ENCODE measurements at places on chromosomes 2 and 18. TPM values are rescaled to one million over a fixed set of nuclear protein-coding genes. Genes with fewer than 3 reads are reported as not detected.

DNA sequence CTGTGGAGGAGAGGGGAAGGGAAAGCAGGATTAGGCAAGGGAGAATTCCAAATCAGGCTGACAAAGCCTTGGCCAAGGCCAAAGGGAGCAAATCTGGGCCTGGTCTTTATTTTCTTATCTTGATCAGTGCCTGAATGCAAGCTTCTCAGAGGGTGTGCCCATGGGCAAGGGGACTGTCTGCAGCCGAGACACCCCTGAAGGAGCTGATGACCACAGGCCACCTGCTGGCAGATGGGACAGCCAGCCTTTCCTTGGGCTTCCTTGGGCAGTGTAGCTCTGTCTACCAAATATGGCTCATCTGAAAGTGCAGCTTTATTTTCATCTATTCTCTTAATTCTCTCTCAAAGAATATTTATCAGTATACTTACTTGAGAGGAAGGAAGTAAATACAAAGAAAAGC lies 117.0 kb downstream of the PKP4 start:
- no peak for DNase-seq

GRCh38 chr2:54977149-54977548 lies 73.1 kb downstream of the RTN4 start:
- DNase-seq = no peak

DNA sequence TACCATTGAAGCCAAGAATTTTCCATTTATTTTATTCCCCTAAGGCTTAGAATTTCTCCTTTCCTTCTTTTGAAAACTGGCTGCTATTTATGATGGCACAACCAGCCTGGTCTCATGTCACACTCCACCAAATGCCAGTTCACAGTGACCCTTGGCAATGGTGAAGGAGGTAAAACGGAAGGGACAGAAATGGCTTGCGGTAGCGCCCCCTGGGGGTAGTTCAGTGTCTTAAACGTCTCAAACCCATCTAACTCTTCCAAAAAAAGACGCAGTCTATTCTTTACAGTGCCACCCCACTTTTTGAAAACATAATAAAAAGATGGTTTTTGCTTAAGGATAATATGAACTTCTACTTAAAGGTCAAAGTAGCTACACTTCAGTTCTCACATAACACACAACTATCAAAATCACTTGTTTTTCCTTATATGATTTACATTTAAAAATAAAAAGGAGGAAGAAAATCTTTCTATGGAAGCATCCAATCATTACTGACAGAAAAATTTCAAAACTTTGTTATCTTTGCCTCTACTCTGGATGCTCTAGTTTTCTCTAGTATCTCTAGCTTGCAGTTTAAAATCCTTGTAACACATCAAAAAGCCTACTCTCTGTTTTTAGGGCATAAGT lies 28.0 kb downstream of the PNO1 start:
- peak; percentile 59 for DNase-seq

Gene MPP4
- not detected for total RNA-seq

GRCh38 chr18:8525692-8526091 lies 83.5 kb upstream of the RAB12 start:
- DNase-seq = peak; percentile 61

Gene ITGB6
- not detected for total RNA-seq

- DNase-seq = peak; percentile 31
Observed at GRCh38 chr2:239928391-239929350, 96.5 kb downstream of the NDUFA10 start.

DNA sequence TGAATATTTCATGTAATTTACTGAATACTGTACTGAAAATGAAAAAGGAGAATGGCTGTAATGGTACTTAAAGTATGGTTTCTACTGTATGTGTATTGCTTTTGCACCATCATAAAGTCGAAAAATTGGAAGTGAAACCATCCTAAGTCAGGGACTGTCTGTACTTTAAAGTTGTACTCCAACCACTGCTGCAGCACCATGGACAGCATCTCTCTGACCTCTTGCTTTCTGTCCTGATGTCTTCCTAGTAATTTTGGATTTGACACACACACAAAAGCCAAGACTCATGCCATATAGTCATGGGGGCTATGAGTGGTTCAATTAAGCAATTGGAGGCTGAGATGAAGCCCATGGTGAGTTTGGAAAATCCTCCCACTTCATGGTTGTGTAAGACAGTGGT lies 256.3 kb upstream of the PKDCC start:
- no peak for DNase-seq

GRCh38 chr2:105490204-105490603 lies 91.4 kb upstream of the FHL2 start:
- DNase-seq = no peak

Gene PASK
- 132 TPM for total RNA-seq

- DNase-seq = peak; percentile 70
Observed at GRCh38 chr2:233566141-233566956, at the start of gene USP40. Gene USP40 (minus strand): TSS chr2:233566782. CDS start chr2:233565554, 1,228 bp downstream.

Gene COBLL1
- 0.17 TPM for total RNA-seq

Gene SLC4A3
- total RNA-seq = not detected

Gene DNAJC5G
- not detected for total RNA-seq

DNA sequence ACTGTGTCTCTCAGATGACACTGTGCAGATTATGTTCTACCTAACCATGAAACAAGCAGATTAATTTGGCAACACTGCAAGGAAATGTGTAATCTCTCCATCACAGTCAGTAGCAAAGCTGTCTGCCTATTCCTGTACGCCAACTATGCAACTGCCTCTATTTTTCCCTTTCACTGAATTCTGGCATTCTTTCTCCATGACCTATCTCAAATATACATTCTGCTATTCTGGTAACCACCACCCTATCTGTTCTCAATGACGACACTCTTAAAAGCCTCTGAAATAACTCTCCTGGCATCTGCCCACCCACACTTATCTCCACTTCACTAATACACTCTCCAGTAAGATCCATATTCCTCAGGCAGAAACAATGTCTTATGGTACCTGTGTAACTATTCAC lies 78.7 kb downstream of the ABCA12 start:
- no peak for DNase-seq

- no peak for DNase-seq
Observed at GRCh38 chr2:112957511-112957910, 20.3 kb upstream of the IL36G start.

Gene FZD7
- total RNA-seq = 0.82 TPM

DNA sequence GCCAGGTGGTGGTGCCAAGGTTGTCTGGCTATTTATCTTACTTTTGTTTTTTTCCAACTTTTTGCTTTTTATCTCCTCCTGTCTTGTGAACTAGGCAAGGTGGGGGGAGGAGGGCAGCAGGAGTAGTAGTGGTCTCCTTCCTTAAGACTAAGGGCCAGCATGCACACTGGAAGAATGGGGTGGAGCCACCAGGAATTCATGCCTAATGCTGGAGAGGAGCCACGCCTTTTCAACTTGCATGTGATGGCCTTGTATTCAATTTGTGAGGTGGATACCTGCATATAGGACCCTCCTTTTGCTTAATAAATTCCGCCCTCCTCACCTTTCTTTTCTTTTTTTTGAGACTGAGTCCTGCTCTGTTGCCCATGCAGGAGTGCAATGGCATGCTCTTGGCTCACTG lies 37.6 kb upstream of the CLASP1 start:
- no peak for DNase-seq

- no peak for DNase-seq
Observed at GRCh38 chr2:8398040-8398668, 283.7 kb upstream of the ID2 start.

Gene MSTN
- total RNA-seq = not detected
